NCI-H1048 (cell line): ENCODE measurements at places on chromosomes 13 and 19.
A peak's percentile ranks its signal among the peaks of the same experiment; 100 is the strongest.

GRCh38 chr13:43611281-43612273, 175.2 kb downstream of the ENOX1 start:
- no peak for DNase-seq

DNA sequence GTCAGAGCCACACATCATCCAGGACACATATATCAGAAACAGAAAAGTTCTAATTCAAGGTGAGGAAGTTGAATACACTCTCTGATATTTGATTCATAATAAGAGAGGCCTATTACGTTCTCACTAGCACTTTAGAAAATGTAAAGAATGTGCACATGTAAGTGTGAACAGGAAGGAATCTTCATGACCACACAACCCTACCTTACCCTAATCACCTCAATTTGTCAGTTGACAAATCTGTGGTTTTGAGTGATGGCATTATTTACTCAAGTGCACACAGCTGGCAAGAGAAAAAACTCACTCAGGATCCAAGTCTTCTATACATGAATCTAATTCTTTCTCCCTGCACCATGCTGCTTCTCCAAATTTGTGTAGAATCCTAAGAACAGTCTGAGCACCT, 445.8 kb downstream of the SUCLA2 start:
- no peak for DNase-seq

GRCh38 chr19:37980419-37981170, 73.6 kb downstream of the SIPA1L3 start:
- no peak for DNase-seq

- no peak for DNase-seq
These were observed 18.1 kb downstream of the N4BP2L1 start for GRCh38 chr13:32409561-32410421.

GRCh38 chr13:24196593-24197197, 36.2 kb downstream of the SPATA13 start:
- no peak for DNase-seq

DNA sequence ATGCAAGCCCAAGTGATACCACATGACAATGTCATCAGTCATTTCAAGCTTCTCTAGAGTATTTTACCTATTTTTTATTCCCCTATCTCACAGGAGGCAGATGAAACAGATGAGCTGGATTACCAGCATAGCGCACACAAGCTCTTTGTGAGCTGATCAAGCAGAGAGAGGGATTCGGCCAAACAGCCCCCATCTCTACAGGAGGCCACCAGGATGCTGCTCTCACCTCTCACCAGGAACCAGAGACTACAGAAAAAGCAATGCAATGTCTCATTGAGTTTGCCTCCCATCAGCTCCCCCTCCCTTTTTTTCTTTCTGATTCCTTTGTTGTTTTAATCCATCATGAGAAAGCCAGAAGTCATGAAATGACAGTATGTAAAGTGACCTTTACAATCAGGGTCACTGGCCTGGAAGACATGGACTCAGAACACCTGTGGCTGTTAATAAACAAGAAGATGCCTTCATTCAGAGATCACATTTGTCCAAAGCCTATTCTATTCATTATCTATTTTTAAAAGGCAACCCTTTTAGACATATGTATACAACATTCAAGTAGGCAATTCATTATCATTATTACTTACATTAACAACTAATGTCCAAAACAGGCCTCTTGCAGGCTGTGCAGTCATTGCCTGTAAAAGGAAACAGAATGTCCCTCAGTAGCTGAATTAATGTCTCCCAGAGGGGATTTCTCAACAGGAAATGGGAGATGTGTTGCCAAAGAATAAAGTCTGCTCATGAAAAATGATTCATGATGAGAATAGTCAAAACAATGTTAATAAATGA, 656.6 kb downstream of the TBC1D4 start:
- no peak for DNase-seq

GRCh38 chr19:42531313-42531712, 3.0 kb upstream of the CEACAM1 start:
- no peak for DNase-seq

DNA sequence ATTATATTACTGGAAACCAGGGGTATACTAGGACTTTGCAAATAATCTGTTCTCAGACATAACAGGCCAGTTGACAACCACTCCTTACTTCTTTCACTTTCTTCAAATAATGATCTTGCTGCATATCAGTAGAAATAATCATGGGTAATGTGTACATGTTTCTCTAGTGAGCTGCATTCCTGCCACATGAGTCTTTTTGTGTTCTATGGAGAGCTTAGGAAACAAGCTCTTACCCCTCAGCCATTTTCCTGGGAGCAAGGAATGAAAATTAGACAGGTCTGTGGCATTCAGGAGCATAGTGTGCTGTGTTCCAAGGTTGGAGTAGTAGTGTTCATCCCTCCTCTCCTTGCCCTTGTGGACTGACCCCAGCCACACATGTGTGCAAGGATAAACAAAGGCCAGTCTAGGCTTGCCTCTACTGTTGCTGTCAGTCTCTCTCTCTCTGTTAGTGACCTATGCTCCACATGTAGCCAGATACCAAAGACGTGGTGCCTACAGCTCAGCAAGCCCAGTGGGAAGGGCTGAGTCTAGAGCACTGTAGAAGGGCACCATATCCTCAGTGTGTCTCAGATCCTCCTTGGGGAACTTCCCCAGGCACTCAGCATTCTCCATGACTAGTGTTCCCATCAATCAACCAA, 11.5 kb upstream of the OXGR1 start:
- no peak for DNase-seq

DNA sequence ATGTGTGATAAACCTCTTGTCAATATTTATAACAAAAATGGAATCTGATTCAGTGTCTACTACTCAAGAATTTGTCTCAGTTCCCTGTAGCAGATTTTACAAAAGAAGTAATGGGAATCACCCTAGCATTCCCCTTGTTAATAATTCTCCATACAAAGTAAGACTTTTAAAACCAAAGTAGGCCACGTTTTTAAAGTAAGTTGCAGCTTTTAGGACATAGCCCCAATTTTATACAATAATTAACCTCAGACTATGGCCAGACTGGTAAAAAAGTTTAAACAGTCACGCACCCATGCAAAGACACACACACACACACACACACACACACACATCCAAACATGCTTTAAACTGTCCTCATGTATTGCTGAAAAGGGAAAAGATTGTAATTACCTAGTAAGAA, 589.9 kb downstream of the PCDH9 start:
- no peak for DNase-seq

DNA sequence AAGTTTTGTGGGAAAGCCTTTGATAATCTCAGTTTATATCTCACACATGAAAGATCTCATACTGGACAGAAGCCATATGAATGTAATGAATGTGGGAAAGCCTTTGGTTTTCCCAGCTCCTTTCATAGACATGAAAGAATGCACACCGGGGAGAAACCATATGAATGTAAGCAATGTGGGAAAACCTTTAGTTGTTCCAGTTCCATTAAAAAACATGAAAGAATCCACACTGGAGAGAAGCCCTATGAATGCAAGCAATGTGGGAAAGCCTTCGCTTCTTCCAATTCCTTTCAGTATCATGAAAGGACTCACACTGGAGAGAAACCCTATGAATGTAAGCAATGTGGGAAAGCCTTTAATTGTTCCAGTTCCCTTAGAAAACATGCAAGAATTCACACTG, 54.8 kb downstream of the ZNF627 start:
- DNase-seq: no peak

- no peak for DNase-seq
These were observed 1.3 kb downstream of the FCGRT start for GRCh38 chr19:49513746-49514118.

DNA sequence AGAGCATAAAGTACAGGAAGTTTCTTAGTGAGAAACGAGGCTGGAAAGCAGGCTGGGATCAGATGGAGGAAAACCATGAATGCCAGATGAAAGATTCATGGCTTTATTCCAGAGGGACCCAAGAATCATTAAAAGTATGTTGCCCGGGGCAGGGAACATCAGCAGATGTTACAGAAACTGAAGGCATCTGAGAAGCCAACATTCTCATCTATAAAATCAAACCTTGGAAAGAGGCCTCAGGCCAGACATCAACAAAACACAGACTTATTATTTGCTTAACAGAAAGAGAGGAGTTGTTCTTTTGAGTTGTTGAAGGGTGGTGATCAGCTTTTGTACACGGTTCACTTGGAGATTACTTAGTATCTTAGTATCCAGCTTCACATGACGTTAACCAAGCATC, 543.6 kb downstream of the RFC3 start:
- no peak for DNase-seq

DNA sequence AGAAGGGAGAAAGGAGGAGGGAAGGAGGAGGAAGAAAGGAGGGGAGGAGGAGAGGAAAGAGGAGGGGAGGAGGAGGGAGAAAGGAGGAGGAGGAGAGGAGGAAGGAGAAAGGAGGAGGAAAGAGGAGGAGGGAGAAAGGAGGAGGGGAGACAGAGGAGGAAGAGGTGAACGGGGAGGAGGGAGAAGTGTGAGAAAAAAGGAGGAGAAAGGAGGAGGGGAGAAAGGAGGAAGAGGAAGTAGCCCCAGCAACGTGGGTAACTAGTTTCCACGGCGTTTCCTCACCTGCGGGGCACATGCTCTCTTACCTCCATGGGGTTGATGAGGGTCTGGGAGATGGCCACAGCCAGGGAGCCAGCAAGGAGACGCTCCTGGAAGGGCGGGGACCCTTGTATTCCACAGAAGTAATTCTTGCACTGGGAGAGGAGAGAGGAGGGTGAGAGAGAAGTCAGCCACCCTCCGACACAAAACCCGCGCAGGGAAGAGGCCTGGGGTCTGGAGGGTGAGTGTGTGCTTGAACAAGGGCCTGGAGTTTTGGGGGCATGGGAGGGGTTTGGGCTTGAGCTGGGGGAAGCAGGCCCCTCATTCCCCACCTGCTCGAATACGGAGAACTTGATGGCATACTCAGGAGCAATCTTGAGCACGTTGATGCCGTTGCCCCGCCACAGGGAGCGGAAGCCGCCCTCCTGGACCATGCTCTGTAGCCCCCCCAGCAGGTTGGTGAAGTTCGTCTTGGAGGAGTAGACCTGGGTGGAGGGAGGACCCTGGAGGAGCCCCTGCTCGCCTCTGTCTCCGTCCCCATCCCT, 3.9 kb downstream of the SLC25A41 start:
- DNase-seq: no peak

- no peak for DNase-seq
These were observed 36.7 kb downstream of the INTS6 start for GRCh38 chr13:51416107-51416506.

- no peak for DNase-seq
These were observed at the start of gene ANGPTL4 for GRCh38 chr19:8363803-8364771. Gene ANGPTL4 (plus strand): TSS chr19:8364155. CDS start chr19:8364322, 167 bp downstream.

- DNase-seq: no peak
These were observed 604.2 kb upstream of the PCDH20 start for GRCh38 chr13:62019858-62020257.

GRCh38 chr13:113560645-113561416, 23.7 kb upstream of the TFDP1 start:
- DNase-seq: no peak

DNA sequence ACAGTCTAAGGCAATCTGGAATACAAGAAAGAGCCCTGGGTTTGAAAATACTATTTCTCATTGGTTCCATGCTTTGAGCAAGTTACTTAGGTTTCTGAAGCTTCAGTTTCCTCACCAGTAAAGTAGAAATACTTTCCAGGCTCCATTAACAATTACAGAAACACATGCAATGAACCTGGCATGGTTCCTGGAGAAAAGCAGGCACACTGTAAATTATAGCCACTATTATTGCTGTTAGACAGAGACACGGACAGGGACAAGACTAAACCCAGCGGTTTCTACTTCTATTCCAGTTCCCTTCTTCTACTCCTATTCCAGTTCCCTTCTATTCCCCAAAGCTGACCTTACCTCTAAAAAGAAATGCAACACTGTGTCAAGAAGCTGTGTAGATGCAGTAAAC, 41.2 kb downstream of the MIPEP start:
- DNase-seq: no peak

- DNase-seq: no peak
These were observed 9.9 kb downstream of the APOC1 start for GRCh38 chr19:44924243-44924725.

DNA sequence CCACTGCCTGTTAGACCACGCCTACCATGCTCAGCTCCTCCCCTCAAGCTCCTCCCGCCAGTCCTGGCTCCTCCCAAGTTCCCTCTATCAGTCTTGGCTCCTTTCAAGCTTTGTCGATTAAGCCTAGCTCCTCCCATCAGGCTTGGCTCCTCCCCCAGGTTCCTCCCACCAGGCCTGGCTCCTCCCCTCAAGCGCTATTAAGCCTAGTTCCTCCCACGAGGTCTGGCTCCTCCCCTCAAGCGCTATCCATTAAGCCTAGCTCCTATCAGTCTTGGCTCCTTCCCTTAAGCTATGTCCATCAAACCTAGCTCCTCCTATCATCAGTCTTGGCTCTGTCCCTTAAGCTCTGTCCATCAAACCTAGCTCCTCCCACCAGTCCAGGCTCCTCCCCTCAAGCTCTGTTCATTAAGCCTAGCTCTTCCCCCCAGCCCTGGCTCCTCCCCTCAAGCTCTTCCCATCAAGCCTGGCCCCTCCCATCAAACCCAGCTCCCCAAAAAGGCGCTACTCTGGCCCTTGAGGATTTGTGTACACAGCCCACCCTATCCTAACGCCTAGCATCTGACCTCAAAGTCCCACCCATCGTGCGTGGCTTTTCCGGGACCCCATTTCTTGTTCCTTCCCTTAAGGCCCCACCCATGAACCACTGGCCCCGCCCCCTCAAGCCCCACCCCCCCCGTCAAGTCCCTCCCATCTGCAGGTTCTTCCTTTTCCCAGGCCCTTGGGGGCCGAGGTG, 10.0 kb downstream of the CAMSAP3 start:
- peak; percentile 71 for DNase-seq

GRCh38 chr13:75771818-75772217, 135.7 kb downstream of the LMO7 start:
- DNase-seq: no peak

GRCh38 chr13:23915308-23915707, 18.0 kb upstream of the C1QTNF9B start:
- no peak for DNase-seq

- DNase-seq: no peak
These were observed 6.4 kb downstream of the TNFSF14 start for GRCh38 chr19:6663236-6664201.

- DNase-seq: no peak
These were observed 4.9 kb upstream of the GIPC3 start for GRCh38 chr19:3580156-3580934.

GRCh38 chr19:37505958-37506386, 767 bp upstream of the ZNF793 start:
- no peak for DNase-seq

DNA sequence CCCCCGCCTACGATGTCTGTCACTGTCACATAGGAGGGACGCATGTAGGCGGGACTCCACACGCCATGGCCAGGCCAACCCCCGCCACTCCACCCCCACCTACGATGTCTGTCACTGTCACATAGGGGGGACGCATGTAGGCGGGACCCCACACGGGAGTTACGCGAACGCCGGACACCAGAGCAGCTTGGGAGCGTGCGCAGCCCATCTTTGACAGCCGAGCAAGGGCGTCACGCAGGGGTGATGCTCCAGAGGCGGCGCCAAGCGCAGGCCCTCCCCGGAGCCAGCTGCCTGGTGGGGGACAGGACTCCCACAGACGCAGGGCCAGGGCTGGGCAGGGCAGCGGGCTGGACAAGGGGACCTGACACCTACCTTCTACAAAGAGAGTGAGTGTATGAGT, 20.0 kb downstream of the ZNF787 start:
- DNase-seq: no peak

GRCh38 chr19:48182434-48182833, 12.0 kb downstream of the ZSWIM9 start:
- no peak for DNase-seq
